Neural crest cell (in vitro differentiated cells): ENCODE measurements at places on chromosomes 16 and 17. TPM values are rescaled to one million over a fixed set of nuclear protein-coding genes. Genes with fewer than 3 reads are reported as not detected.

DNAAF8 gene
- total RNA-seq = 0.68 and 0.96 TPM in 2 replicates

- no peak overlapping the region for H3K4me3 ChIP-seq
- DNase-seq = no peak
- H3K27ac ChIP-seq = no peak overlapping the region
- no peaks in the 10 kb centered on the region for H3K36me3 ChIP-seq
Observed at GRCh38 chr17:27362909-27363308, 69.0 kb downstream of the WSB1 start.

DNA sequence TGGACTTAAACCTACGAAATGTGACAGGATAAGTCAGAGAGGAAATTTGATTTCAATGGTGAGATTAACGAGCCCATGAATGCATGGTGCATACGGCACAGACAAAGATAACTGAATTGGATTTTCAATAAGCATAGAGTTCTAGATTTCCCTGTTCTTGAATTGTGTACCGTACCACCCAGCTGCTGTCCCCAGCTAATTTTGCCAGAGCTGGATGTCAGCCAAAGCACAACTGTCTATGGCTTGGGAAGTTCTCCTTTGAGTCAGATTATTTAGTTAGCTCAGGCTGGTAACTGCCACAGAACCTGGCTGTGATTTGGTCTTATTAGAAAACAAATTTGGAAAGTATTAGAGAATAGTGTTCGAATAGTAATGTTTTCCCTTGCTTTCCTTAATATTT is 143.1 kb downstream of the CDH13 start:
- no peak for DNase-seq
- H3K4me3 ChIP-seq = no peak overlapping the region
- H3K27me3 ChIP-seq = peaks cover 6% of the 10 kb centered on the region
- H3K36me3 ChIP-seq = no peaks in the 10 kb centered on the region

- H3K4me1 ChIP-seq = peaks cover 75% of the 10 kb centered on the region
- DNase-seq = no peak
- H3K4me3 ChIP-seq = peak overlapping the region; percentile 44
- H3K36me3 ChIP-seq = no peaks in the 10 kb centered on the region
- peak overlapping the region; percentile 68 for H3K27ac ChIP-seq
Observed at GRCh38 chr17:73533781-73534180, 110.5 kb downstream of the SDK2 start.
